ENCODE measurements at places on chromosomes 13 and 19. TPM values are rescaled to one million over a fixed set of nuclear protein-coding genes. Genes with fewer than 3 reads are reported as not detected.

The TMEM59L gene
- total RNA-seq = not detected

The ZNF766 gene
- total RNA-seq = 16.2 TPM

The SIGLEC5 gene
- total RNA-seq = not detected

The ZNF534 gene
- total RNA-seq = not detected

The NOP53 gene
- 68.3 TPM for total RNA-seq

The TUBB4A gene
- total RNA-seq = not detected

The SYT5 gene
- total RNA-seq = not detected
